CD4-positive, CD25-positive, alpha-beta regulatory T cell (primary cell): ENCODE measurements at places on chromosomes 7 and 10. TPM values are rescaled to one million over a fixed set of nuclear protein-coding genes. Genes with fewer than 3 reads are reported as not detected.

IKZF5 gene
- total RNA-seq = 50.2 TPM

HELLS gene
- total RNA-seq = 47.7 TPM

- no peak for DNase-seq
These were observed 29.1 kb downstream of the TMEM130 start for GRCh38 chr7:98840722-98841121.

KCND2 gene
- total RNA-seq = not detected

PPP1R9A gene
- total RNA-seq = not detected

DNA sequence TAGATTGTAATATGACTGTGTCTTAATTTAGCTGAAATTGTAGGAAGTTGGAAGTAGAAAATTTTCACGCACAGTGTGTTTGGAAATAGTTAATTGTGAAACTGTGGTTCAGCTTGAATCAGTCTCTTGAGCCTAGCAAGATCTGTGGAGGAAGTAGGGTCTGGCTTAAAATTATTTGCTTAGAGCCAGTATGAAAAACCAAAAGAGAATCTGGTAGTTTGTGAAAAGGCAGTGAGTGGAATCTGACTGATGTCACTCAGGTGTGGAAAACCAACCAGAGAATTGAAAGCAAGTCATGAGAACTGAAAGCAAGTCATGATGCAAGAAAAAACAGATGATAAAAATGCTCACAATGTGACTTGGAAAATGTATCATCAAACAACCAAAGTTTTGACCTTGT lies 11.5 kb downstream of the LIPJ start:
- DNase-seq = no peak

- no peak for DNase-seq
These were observed 113.8 kb downstream of the EBF3 start for GRCh38 chr10:129850316-129850715.

- no peak for DNase-seq
These were observed 44.1 kb downstream of the VSTM4 start for GRCh38 chr10:49071160-49071761.

FXYD4 gene
- not detected for total RNA-seq

GRCh38 chr7:30093420-30093952 lies 41.3 kb upstream of the MTURN start:
- no peak for DNase-seq

SFRP5 gene
- not detected for total RNA-seq

- no peak for DNase-seq
These were observed 1.5 kb downstream of the SRI start for GRCh38 chr7:88218429-88218745.

DNA sequence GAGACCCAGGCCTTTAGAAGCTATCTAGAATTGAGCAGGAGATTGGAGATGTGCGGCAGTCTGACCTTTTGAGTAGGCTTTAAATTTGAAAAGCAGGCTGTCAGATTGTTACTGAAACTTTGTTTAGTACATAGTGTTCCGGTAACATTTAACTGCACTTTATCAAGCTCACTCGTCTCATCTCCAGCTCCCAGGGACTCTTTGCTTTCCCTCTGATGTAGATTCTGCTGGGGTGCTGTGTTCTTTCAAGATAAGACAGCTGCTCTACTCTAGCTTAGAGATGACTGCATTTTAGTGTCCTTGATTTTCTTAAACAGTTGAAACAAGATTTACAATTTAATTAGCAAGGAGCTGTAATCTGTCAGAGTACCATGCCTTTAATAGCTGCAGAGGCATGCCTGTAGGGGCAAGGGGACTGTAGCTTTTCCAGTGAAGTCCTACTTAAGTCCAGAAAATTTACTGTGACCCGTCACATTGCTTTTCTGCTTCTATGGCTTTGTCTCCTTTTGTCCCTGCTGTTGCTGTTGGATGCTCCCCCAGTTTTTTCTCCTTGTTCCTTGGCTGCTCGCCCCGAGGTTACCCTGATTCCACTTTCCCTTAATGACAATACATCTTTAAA lies 56.4 kb upstream of the MTPN start:
- no peak for DNase-seq

POT1 gene
- 17.1 TPM for total RNA-seq

GRCh38 chr10:35498693-35499092 lies 106.4 kb upstream of the GJD4 start:
- DNase-seq = no peak

DNA sequence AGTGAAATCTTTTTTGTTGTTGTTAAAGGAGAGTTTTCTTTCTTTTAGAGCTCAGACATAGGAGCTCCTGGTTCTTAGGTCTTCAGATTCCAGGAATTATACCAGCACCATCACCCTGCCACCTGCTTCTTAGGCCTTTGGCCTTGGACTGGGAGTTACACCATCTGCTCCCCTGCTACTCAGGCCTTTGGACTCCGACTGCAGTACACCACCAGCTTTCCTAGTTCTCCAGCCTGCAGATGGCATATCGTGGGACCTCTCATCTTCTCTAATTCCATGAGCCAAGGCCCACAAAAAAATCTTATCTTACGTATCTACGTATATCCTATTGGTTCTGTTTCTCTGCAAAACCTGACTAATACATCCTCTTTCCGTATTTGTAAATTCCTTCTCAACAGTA lies 5.1 kb upstream of the TACC2 start:
- DNase-seq = no peak

DNA sequence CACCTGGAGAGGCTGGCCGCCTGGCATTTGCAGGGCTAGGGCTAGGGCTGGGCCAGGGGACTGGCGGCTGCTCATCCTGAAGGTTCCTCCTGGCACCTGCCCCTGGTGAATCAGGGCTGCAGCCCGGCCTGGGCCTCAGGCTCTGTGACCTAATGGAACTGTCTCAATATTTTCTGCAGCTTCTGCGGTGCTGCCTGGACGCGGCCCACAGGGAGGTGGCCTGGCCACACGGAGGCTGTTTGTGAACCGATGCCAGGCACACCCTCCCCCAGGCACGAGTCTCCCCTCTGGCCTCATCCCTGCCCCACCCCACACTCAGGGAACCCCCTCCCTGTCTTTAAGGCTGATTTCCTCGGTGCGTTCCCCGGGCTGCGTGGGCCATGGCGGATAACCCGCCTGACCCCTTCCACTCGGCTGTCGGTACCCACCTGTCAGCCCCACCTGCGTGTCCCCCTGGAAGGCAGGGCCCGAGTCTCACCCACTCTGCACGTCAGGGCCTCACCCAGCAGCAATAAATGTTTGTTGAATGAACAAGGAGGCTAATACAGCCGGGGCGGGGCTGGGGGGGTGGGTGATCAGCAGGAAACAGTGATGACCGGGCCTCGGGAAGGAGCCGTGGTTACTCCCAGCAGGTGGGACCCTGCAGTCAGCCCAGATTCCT lies 54.5 kb upstream of the DNAJB6 start:
- no peak for DNase-seq

PLXDC2 gene
- total RNA-seq = 1.8 TPM

DNA sequence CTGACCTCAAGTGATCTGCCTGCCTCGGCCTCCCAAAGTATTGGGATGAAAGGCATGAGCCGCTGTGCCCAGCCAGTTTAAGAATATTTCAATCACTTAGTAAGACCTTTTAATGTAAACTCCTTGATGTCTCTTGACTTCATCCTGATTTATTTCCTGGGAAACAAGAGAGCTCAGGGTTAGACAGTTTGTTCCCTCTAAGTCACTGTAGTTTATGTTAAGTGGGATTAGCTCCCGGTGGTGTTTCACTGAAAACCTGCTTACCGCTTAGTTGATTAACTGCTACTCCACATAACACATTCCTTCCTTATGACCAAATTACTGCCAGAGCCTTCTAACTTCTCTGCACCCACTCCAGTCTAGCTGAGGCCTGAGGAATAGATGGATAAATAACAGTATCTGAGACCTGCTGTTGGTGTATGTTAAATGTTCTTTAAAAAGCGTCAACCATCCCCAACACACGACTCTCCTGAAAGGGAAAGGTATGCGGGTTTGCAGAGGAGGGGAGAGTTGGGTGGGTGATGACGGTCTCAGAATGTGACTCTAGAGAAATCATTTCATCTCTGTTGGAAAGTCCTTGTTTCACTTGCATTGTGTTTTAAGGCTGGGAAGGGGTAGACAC lies 48.7 kb downstream of the CREB3L2 start:
- DNase-seq = no peak

- DNase-seq = no peak
These were observed 1.9 kb upstream of the SUV39H2 start for GRCh38 chr10:14876764-14877163.

FAS gene
- total RNA-seq = 169 TPM

GRCh38 chr10:97673736-97674525 lies 13.1 kb downstream of the AVPI1 start:
- no peak for DNase-seq

GRCh38 chr10:129622736-129623135 lies 155.7 kb downstream of the MGMT start:
- no peak for DNase-seq

- no peak for DNase-seq
These were observed 4.6 kb downstream of the AGMO start for GRCh38 chr7:15557186-15557585.

DNA sequence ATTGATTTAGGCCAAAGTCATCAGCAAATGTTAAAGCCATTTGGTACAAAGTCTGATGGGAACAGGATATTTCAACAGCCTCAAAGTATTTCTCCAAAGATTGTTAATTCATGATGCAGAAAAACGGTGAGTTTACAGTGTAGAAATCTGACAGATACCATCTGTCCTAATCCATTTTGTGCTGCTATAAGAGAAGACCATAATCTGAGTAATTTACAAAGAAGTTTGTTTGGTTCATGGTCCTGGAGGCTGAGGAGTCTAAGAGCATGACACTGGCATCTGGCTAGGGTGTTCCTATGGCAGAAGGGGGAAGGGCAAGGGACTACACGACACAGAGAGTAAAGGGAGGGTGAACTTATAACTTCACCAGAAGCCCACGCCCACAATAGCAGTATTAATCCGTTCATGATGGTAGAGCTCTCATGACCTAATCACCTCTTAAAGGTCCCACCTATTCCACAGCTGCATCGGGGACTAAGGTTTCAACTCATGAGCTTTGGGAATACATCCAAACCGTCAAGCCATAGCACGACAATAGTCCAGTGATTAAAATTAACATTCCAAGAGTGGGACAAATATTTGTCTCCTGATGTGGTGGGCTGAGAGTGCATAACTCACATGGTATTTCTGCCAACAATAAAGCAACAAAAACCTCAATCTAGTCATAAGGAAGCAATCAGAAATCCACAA lies 298.6 kb upstream of the AKR1E2 start:
- no peak for DNase-seq

DNA sequence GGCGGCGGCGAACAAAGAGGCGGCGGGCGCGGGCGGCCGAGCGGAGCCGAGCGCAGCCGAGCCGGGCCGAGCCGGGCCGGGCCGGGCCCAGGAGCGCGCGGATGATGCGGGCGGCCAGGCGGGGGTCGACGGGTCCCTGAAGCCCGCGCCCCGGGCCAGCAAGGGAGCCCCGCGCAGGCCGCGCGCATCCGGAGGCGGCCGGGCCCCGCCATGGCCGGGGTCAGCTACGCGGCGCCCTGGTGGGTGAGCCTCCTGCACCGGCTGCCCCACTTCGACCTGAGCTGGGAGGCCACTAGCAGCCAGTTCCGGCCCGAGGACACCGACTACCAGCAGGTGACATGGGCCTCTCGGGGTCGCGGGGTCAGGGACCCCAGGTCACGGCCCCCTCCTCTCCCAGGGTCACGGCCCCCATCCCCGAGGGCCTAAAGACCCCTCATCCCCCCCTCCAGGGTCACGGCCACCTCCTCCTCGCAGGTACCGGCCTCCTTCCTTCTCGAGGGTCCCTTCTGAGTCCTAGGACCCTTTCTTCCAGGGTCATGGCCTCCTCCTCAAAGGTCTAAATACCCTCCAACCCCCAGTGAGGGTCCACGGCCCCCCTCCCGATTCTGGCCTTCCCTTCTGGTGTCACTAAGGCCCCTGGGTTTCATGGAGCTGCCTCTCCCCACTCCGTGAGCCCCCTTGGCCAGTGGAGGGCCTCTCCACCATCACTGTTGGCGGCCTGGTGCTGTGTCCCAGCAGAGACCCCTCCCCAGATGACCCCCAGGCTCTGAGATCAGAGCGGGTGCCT lies at the start of gene TTYH3:
TTYH3 (plus strand) TSS at position 41 of the 787 bp plus-strand sequence; CDS start at position 211, 170 bp downstream.
- peak; percentile 15 for DNase-seq

DNA sequence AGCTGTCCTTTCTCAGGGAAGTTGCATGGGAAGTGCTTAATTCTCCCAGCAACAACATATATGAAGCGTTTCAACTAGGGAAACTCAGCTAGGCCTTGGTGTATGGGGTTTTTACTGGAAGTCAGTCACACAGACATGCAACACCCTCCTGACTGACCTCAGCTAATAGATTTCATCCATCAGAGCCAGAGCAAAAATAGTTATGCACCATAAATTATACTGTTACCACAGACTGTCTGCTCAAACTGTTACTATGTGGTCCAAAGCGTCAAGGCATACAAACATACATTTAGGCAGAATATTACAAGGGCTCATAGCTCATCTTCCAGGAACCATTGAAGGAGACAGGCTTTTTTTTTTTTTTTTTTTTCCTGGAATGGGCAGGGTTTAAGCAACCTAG lies 417.9 kb downstream of the ANKRD7 start:
- DNase-seq = no peak

- no peak for DNase-seq
These were observed 13.5 kb downstream of the NEUROD6 start for GRCh38 chr7:31327071-31327470.

TAS2R3 gene
- total RNA-seq = 0.59 TPM

GRCh38 chr10:74179111-74179710 lies 28.2 kb downstream of the ADK start:
- DNase-seq = no peak
